ENCODE measurements at places on chromosomes 1 and 21. TPM values are rescaled to one million over a fixed set of nuclear protein-coding genes. Genes with fewer than 3 reads are reported as not detected.

DNA sequence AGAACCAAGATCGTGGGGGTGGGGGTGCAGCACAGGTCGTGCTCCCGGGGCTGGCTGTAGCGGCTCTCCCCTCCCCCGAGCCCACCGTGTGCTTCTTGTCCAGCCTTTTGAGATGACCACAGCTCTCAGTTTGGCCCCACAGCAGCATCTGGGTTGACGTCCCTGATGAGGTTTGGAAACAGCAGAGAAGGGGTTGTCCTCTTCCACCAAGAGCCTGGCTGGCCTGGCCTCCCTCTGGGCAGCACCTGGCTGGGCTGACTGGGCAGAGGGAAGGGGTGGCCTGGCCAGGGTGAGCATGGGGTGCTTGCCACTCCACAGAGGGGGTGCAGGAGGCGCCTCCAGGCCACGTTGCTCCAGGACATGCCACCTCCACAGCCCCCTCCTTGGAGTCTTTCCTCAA is 61.5 kb downstream of the SKI start:
- DNase-seq = no peak
- H3K36me3 ChIP-seq = no peaks in the 10 kb centered on the region
- H3K27ac ChIP-seq = no peak overlapping the region
- H3K4me3 ChIP-seq = no peak overlapping the region
- no peaks in the 10 kb centered on the region for H3K27me3 ChIP-seq

GRCh38 chr1:97243973-97244560 is 522.5 kb downstream of the PTBP2 start:
- no peaks in the 10 kb centered on the region for H3K4me1 ChIP-seq
- no peak for DNase-seq
- no peak overlapping the region for H3K27ac ChIP-seq

The AK2 gene
- total RNA-seq = 115 TPM

The HSD3B2 gene
- not detected for total RNA-seq

GRCh38 chr21:46504666-46505065 is 46.0 kb downstream of the DIP2A start:
- DNase-seq = no peak
- no peak overlapping the region for H3K27ac ChIP-seq
- no peak overlapping the region for H3K4me3 ChIP-seq
- H3K36me3 ChIP-seq = peaks cover 16% of the 10 kb centered on the region

The BLACAT1 gene
- total RNA-seq = 6.3 TPM

The PAPPA2 gene
- 4.1 TPM for total RNA-seq

- H3K36me3 ChIP-seq = peaks cover 4% of the 10 kb centered on the region
- H3K27ac ChIP-seq = peak overlapping the region; percentile 62
- H3K4me3 ChIP-seq = peak overlapping the region; percentile 19
Measured at GRCh38 chr1:1006305-1007159, 6.6 kb upstream of the HES4 start.

The NBPF4 gene
- not detected for total RNA-seq

Data from progenitor cell of endocrine pancreas (in vitro differentiated cells).